ENCODE measurements at places on chromosomes 6 and 20. TPM values are rescaled to one million over a fixed set of nuclear protein-coding genes. Genes with fewer than 3 reads are reported as not detected.
A peak's percentile ranks its signal among the peaks of the same experiment; 100 is the strongest.

VWA7 gene
- 0.40 TPM for total RNA-seq

ELOVL2 gene
- not detected for total RNA-seq

TBCC gene
- 35.5 TPM for total RNA-seq

SUMO4 gene
- 1.2 TPM for total RNA-seq

DOK5 gene
- 0.20 TPM for total RNA-seq

PHF3 gene
- 29.2 TPM for total RNA-seq

CITED2 gene
- total RNA-seq, result 15.9 TPM

PEX6 gene
- total RNA-seq, result 19.2 TPM

RIPPLY2 gene
- 0.40 TPM for total RNA-seq

TRIM31 gene
- total RNA-seq, result not detected

NFKBIL1 gene
- total RNA-seq, result 23.0 TPM

DNA sequence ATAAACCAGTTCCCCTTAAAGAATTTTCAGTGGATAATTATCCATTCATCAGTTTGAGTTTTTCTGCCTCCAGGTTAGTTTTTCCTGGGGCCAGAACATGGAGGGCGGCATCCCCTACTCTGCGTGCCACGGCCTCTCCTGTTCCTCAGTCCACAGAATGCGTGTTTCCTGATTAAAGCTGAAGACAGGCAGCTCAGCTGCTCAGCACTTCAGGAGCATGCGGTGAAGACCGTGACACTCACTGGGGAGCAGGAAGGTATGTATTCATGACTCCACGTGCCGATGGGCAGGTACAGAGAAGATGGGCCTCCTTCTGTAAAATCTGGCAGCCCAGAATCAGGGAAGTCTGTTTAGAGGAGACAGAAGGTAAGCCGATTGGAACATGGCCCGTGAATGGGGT lies 2.0 kb upstream of the THBS2 start:
- DNase-seq, result no peak

GRCh38 chr6:11770546-11771466 lies 7.8 kb downstream of the ADTRP start:
- DNase-seq, result peak; percentile 79

DNA sequence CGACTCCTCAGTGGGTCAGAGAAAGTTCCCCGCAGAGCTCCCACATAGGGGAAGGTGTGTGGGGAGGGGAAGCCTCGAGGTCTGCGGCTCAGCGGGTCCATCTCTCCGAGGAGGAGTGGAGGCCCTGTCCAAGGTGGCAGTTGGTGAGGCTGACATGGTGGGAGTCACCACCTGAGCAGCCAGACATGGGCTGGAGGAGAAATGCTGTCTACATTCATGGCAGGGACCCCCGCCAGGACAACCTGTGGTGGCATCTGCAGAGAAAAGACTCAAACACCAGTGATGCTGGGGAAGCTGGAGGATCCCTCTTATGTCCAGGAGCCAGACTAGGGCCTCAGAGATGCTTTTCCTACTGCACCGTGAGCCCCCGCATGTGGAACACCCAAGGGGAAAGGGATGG lies 49.8 kb downstream of the BMP7 start:
- no peak for DNase-seq

DNA sequence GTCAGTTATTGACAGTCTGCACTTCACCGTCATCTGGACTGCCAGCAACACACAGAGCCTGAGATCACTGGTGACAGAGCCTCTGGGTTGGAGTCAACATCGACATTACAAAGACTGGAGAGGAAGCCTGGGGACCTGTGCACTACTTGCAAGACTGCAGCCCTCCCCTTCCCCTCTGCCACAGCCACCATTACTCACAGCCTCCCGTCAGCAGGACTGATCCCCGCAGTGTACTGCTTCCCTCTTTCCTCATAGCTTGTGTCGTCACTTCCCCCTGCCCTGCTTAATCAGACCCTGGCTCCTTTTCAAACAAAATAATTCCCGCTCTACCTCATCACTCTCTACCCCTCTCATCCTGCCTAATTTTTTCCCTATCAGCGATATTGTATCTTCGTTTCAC lies 235.5 kb upstream of the KCNQ5 start:
- peak; percentile 18 for DNase-seq

- DNase-seq, result peak; percentile 61
Observed at GRCh38 chr20:48107560-48107959, 322.3 kb upstream of the SULF2 start.

DNA sequence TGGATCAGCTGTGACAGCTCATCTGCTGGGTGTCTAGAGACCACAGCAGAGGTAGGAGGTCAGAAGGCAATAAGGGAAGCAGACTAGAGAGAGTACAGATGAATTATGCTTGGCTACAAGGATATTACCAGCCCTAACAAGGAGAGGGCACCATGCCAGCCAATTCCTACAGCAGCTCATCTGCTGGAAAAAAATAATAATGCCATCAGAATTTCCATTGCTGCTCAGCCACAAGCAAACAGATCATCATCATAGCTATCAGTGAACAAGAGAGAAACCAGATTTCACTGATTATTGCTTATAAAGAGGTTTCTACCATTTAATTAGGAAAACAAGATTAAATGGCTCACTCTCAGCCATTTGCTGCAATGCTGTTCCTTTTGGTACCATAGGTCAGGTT lies 66.5 kb downstream of the PSMG4 start:
- peak; percentile 48 for DNase-seq

GRCh38 chr6:122268394-122268793 lies 131.1 kb upstream of the HSF2 start:
- no peak for DNase-seq

- DNase-seq, result no peak
Observed at GRCh38 chr20:4071178-4071693, 55.9 kb upstream of the RNF24 start.

Data from lung microvascular endothelial cell (primary cell).